ENCODE measurements at places on chromosomes 12 and 14. TPM values are rescaled to one million over a fixed set of nuclear protein-coding genes. Genes with fewer than 3 reads are reported as not detected.

Gene SERPINA12
- not detected for total RNA-seq

Gene MSRB3
- total RNA-seq = 27.7 TPM

Gene RTN1
- total RNA-seq = not detected

Gene SAMD4A
- total RNA-seq = 8.6 TPM

Gene ARHGEF25
- total RNA-seq = 11.5 TPM

Gene GPX2
- total RNA-seq = not detected

Gene DDIT3
- total RNA-seq = 24.8 TPM

Gene C12orf50
- not detected for total RNA-seq

Gene KCNJ8
- total RNA-seq = not detected

Gene ISCA2
- total RNA-seq = 36.1 TPM

Gene ZNF385A
- 0.24 TPM for total RNA-seq

Gene GALNT9
- not detected for total RNA-seq

Gene OR4K17
- total RNA-seq = not detected

Gene PYGL
- total RNA-seq = 48.3 TPM

Gene SERPINA10
- not detected for total RNA-seq

GRCh38 chr12:123839826-123840225 is 77.7 kb downstream of the DNAH10 start:
- DNase-seq = no peak

- DNase-seq = no peak
Observed at GRCh38 chr12:109329003-109329402, 18.7 kb upstream of the MYO1H start.

DNA sequence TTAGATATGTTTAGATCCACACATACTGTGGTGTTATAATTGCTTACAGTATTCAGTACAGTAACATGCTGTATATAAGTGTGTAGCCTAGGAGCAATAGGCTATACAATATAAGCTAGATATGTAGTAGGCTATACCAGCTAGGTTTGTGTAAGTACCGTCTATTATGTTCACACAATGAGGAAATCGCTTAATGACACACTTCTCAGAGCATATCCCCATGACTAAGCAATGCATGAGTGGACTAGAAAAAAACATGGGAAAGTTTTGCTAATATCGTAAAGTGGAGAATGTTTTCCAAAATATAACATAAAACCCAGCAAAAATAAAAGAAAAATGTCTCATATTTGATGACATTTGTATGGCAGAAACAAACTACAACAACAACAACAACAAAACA is 27.3 kb downstream of the AKAP3 start:
- no peak for DNase-seq

GRCh38 chr12:31288381-31288780 is 37.6 kb downstream of the SINHCAF start:
- DNase-seq = no peak

GRCh38 chr12:48185181-48185919 is 1.9 kb downstream of the CCDC184 start:
- peak; percentile 24 for DNase-seq

- no peak for DNase-seq
Observed at GRCh38 chr14:22926316-22926715, 2.9 kb downstream of the PRMT5 start.

GRCh38 chr14:28361486-28361885 is 405.1 kb upstream of the FOXG1 start:
- no peak for DNase-seq

GRCh38 chr12:76311796-76312195 is 36.4 kb downstream of the BBS10 start:
- DNase-seq = peak; percentile 56

- DNase-seq = no peak
Observed at GRCh38 chr14:75896341-75896740, 85.5 kb downstream of the TGFB3 start.

- no peak for DNase-seq
Observed at GRCh38 chr12:114735011-114735410, 51.0 kb upstream of the TBX3 start.

- DNase-seq = no peak
Observed at GRCh38 chr12:55929306-55929791, 1.6 kb upstream of the DGKA start.

DNA sequence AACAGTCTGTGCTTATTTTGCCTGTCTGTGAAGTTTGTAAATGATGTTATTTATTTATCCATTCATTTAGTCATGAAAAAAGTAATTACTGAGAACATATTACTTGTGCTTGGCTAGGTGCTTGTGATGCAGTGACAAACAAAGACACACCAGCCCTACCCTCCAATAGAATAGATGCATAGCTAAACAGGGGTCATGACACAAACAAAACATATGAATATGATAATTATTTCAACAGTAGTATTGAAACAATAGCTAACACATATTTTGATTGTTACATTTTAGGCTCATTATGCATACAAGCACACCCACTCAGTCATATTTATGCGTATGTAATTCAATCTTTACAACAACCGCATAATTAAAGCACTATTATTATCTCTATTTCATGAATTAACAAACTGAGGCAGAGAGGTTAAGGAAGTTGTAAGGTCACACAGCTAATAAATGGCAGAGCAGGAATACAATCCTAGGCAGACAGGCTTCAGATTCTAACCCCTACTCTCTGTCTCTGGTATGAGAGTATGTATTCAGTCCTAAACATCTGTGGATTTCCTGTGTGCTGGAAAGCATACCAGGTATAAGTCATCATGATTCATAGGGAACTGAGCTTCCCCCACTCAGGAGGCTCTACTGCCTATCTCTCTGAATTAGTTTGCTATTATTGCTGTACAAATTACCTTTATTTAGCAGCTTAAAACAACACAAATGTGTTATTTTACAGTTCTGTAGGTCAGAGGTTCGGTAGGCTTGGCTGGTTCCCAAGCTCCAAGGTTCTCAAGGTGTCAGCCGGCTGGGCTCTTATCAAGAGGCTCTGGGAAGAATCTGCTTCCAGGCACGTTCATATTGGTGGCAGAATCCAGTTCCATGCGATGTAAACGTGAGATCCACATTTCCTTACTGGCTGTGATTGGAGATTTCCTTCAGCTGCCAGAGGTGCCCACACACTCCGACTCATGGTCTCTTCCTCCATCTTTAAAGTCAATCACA is 509.4 kb downstream of the GALC start:
- no peak for DNase-seq

- DNase-seq = no peak
Observed at GRCh38 chr12:57624441-57625220, 8.4 kb downstream of the B4GALNT1 start.

DNA sequence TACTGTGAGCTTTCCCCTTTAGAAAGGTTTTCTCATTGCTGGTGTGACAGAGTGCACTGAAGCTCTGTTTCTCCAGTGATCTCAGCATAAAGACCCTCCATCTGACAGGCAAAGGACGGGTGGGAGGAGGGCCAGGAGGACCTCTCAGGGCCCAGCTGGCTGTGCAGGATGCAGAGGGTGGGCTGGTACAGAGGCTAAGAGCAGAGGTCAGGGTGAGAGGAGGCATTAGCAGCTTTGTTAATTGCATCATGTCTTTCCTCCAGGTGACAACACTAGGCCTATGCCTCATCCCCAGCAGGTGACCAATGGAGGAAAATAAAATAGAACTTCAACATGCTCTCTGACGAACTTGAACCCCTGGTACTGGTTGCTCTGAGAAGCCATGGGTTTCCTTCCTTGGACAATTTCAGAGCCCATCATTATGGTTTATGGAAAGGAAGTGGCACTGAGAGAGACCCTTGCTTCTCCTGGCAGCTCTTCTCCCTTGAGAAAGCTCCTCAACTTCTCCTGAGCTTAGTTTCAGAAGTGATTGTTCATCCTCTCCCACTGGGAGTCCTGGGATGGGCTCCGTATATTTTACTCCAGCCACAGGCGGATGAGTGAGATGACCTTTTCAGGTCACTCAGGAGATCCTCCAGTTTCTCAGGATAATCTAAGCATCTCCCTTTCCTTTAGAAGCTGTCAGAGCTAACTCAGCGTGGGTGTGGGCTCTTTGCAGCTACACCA is 45.8 kb upstream of the ATP23 start:
- no peak for DNase-seq

DNA sequence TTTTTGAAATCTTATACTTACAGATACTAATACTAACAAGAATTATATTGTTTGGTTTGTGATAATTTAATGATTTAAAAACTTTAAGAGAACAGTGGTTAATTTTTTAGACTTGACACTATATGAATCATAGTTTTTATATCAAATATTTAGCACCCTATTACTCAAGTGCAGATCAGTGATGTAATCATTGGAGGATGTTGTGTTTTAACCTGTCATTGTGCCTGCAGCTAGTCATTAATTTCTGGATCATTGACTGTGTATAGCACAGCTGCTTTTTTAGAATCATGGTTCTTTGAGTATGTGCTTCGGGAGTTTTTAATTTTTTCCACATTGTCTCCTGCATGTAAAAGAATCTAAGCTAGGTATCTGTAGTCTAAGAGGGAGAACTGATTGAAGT is 17.3 kb downstream of the ARID4A start:
- no peak for DNase-seq

- DNase-seq = peak; percentile 38
Observed at GRCh38 chr12:56160193-56160763, 2.1 kb downstream of the MYL6 start.

GRCh38 chr14:92670160-92670559 is 78.3 kb downstream of the LGMN start:
- DNase-seq = peak; percentile 95

DNA sequence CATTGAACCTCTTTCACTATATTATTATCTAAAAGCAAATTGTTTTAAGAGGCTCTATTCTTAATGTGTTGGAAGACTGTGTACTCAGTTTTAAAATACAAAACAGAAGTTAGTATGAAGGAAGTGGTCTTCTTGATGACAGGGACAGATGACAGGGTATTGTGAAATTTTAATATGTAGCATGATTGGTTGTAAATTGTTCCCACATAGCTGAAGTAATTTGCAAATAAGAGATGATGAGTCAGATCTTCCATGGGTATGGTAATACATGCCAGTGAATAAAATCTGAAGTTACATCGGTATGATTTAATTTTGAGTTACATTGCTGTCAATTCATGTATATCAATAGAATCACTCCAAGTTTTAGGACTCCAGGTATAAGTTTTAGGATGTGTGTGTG is 454.8 kb downstream of the AEBP2 start:
- peak; percentile 22 for DNase-seq

DNA sequence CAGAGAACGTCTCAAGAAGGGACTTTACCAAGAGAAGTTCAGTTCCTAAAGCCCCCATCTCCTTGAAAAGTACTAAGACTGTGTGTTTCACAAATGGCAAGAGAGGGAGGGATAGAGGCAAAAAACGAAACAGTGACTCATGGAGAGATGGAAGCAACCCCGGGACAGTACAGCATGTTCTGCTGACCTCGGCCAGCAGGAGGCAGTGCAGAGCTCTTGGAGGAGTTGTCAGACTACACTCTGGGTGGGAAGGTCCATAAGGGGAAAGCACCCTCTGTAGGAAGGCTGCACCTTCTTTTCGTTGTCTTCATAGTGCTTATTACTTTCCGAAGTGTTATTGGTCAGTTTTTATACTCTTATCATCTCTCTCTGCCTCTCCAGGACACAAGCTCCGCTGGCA is 525.2 kb upstream of the CCDC196 start:
- DNase-seq = peak; percentile 24

DNA sequence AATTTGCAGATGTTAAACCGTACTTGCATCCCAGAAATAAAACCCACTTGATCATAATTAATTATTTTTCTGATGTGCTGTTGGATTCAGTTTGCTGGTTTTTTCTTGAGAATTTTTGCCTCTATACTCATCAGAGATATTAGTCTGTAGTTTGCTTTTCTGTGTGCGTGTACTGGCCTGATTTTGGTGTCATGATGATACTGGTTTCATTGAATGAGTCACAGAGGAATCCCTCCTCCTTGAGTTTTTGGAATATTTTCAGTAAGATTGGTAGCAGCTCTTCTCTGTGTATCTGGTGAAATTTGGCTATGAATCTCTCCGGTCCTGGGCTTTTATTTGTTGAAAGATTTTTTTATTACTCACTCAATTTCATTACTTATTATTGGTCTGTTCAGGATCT is 100.4 kb upstream of the PMCH start:
- no peak for DNase-seq

- DNase-seq = peak; percentile 55
Observed at GRCh38 chr12:108820707-108821406, 36.5 kb downstream of the SSH1 start.

- DNase-seq = peak; percentile 39
Observed at GRCh38 chr14:90132821-90133570, 71.2 kb downstream of the KCNK13 start.

DNA sequence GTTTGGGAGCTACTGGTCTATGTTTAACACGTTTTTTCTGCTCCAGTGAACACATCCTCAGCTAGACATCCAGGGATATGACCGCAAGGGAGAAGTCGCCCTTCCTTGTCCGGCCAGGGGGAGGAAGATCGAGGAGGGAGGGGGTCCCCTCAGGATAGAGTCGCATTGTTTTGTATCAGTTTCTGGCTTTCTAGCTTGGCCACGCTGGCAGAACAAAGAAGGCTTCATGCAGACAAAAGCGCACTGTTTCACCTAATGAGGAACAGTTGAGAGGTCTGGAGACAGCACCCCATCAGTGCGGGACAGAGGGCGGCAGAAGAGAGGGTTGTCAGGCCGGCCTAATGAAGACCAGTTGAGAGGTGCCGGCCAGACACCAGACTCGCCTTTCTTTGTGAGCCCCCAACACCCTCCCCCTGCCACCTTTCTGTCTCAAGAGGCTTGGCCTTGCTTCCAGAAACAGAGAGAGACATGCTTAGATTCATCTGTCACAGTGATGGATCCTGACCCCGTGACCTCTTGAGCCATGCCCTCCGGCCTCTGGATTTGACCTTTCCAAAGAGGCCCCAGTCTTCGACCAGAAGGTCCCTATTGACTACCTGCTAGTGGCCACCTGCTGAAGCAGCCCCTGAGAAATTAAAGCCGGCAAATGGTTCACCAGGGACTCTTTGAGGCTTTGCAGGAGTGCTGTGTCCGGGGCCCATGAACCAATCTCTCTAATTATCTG is 254.7 kb upstream of the TBX3 start:
- no peak for DNase-seq

Data from RPMI7951 (cell line).